SK-N-SH (cell line): ENCODE measurements at places on chromosomes 6 and 20.

GRCh38 chr6:142695016-142695415 lies 250.0 kb downstream of the HIVEP2 start:
- DNase-seq = no peak

- DNase-seq = no peak
These were observed 209.3 kb upstream of the PDE10A start for GRCh38 chr6:165872311-165872710.

GRCh38 chr20:12256806-12257205 lies 339.1 kb downstream of the BTBD3 start:
- DNase-seq = no peak

GRCh38 chr6:108851756-108852155 lies 3.5 kb downstream of the ARMC2 start:
- DNase-seq = no peak

GRCh38 chr20:11791316-11791715 lies 126.4 kb upstream of the BTBD3 start:
- DNase-seq = no peak

DNA sequence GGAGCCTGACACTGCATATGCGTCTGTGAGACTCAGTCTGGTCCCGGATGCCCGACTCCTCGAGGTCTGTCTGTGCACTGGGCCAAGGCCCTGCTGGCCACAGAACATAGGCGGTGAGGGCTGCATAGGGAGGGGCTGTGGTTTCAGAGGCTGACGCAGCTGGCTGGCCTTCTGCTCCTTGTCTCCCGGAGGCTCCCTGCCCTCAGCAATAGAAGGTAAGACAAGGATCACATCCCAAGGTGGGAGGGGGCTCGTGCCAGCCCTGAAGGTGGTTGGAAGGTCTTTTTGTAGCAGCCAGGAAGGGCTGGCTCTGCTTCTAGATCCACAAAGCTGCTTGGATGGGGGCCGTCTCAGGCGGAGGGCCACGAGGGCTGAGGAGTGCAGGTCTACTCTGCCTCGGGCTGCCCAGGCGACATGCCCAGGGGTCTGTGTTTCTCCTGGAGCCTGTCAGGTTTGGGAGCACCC lies 239.8 kb upstream of the SULF2 start:
- DNase-seq = peak; percentile 76

- DNase-seq = no peak
These were observed 171.4 kb downstream of the COL9A1 start for GRCh38 chr6:70131528-70131927.

DNA sequence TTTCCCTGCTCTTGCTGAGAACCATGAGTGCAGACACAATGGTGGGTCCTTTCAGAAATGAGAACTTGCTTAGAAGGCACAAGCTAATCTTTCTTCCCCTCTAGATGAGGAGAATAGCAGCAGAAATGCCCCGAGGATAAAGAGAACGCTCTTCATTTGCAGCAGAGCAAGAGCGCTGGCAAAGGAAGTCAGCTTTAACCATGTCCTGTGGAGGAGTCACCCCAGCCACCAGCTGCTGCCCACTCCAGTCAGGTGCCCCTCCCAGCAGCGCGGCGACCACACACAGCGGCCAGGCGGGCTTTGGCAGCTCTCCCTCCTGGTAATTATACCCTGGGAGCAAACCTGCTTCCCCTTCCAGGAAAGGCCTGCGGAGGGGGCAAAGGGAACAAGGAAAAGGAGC lies 42.4 kb upstream of the EMILIN3 start:
- DNase-seq = peak; percentile 78

GRCh38 chr20:31933698-31934097 lies 18.1 kb downstream of the PDRG1 start:
- DNase-seq = no peak

GRCh38 chr20:55632592-55632991 lies 372.7 kb downstream of the CBLN4 start:
- no peak for DNase-seq

GRCh38 chr6:113211170-113211569 lies 646.0 kb upstream of the MARCKS start:
- DNase-seq = no peak

DNA sequence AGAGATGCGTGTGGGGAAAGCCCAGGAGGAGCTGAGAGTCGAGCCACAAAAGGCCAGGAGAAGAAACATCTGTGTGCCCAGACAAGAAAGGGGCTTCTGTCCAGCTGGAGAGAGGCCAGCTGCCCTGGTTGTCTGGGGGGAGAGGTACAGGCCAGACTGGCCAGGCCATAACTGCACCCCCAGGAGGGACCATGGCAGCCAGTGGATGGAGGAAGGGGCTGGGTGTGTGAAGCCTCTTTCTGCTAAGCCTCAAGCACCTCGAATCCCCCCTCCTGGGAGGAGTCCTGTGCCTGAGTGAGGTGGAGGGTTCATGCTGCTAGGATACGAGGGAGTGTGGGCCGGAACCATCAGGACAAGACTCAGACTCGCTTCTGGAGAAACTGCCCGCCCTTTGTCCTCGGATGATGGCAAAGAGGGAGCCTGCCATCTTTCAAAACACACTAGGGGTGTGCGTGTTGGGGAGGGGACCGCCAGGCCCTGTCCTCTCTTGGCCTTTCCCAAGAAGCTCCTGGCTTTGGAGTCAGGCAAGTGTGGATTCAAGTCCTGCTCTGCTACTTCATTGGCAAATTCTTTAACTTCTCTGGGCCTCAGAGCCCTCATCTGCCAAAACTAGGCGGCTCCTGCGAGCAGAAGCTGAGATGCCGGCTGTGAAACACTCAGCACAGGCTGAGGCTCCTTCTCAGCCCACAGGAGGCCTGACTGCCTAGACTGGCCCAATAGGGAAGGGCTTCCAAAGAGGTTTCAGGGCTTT lies 90.3 kb downstream of the ASXL1 start:
- no peak for DNase-seq

- no peak for DNase-seq
These were observed 34.7 kb upstream of the TBXT start for GRCh38 chr6:166202321-166202733.

DNA sequence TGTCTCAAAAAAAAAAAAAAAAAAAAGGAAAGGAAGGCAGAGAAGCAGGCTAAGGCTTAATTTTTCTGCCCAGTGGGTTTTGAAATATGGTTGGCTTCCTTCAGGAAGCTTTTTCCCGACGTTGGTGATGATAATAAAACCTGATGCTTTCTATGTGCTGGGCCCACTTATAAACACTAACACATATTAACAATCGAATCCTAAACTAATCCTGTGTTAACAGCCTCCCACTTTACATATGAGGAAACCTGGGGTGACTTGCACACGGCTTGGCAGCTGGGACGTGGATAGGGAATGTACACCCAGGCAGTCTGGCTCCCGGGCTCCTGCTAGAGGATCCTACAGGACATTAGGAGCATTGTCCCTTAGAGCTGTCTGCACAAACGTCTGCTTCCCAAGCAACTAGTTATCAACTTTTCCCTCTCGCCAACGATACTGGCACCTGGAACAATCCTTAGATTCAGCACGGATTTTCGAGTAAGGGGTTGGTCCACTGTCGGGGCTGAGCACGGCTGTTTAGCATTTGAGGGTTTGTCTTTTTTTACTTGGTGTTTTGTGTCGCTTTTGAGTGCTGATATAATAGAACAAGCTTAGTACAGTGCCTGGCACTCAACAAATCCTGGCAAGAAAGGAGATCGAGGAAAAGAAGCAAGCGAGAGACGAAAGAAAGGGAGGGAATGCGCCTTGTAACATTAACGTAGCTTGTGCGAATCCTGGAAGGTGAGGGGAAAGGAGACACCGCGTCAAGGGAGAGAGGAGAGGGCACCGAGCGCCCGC lies 622 bp upstream of the KIZ start:
- peak; percentile 70 for DNase-seq

GRCh38 chr20:23629542-23630391 lies 8.0 kb downstream of the CST3 start:
- DNase-seq = no peak
